ENCODE measurements at places on chromosomes 12 and 14.

GRCh38 chr14:32939254-32940065, 781 bp downstream of the NPAS3 start:
- DNase-seq: no peak

DNA sequence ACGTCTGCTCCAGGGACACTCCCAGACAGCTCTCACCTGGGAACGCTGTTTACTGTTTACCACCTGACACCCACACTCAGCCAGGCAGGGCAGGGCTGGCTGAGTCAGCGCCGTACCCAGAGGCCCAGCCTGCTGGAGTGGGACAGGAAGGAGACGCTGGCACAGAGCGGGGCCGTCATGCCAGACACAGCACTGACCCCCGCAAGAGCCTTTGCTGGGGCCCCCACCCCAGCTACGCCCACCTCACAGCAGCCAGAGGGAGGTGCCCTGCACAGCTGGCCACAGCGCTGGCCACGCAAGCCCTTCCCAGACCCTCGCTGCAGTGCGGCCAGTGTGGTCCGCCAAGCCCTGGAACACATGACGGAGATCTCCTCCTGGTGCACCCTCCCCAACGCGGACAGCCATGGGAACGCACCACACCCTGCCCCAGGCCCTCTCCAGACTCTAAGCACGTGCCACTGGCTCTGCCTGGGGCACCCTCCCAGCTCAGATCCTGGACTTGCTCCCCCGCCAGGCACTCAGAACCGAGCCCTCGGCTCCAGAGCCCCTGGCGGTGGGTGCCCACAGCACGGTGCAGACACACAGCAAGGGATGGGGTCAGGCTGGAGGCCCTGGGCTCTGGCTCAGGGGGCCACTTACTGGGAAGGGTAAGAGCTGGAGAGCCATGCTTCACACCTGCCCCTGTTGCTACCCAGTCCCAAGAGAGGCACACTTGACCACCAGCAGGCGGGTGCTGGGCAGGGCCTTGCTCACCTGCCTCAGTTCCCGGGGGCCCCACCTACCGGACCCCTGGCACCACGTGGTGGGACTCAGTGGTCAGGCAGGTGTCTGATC, 5.7 kb downstream of the AHNAK2 start:
- DNase-seq: no peak

GRCh38 chr14:91114079-91115065, 499 bp downstream of the DGLUCY start:
- peak; percentile 21 for DNase-seq

- no peak for DNase-seq
Observed at GRCh38 chr14:58353516-58354299, 42.0 kb upstream of the TOMM20L start.

DNA sequence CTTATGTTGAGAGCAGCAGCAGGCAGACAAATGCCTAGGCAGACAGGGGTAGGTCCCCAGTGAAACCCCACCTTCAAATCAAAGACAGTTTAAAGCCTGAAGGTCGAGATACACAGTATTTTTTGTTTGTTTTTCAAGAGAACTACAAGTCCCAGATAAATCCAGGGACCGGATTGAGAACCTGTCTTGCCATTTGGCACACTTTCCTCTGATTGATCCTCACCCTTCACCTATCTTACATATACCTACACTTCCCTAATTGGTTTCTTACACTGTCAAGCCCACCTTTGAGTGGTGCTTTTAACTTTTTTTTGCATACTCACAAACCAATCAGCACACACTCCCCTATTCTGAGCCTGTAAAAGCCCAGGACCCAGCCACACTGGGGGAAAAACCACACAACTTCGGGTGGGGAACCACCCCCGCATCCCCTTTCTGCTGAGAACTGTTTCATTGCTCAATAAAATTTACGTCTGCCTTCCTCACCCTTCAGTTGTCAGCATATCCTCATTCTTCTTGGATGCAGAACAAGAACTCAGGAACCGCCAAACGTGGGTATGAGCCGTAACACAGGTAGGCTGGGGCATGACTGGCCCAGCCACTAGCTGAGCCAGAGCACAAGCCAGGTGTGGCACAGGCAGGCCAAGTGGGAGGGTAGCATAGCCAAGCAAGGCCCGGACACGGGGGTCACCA, 11.1 kb downstream of the DICER1 start:
- DNase-seq: no peak

GRCh38 chr12:66699738-66700482, 21.0 kb upstream of the GRIP1 start:
- DNase-seq: no peak

- no peak for DNase-seq
Observed at GRCh38 chr14:29668201-29668600, 259.4 kb downstream of the PRKD1 start.

- no peak for DNase-seq
Observed at GRCh38 chr14:30798516-30798915, 75.8 kb upstream of the COCH start.

- no peak for DNase-seq
Observed at GRCh38 chr14:61106959-61107641, 126.1 kb downstream of the SLC38A6 start.

GRCh38 chr14:95662376-95663186, 23.6 kb upstream of the TCL1B start:
- DNase-seq: no peak

GRCh38 chr14:51933191-51933590, 56.2 kb upstream of the RTRAF start:
- DNase-seq: no peak

GRCh38 chr12:92551853-92552397, 150.9 kb upstream of the PLEKHG7 start:
- no peak for DNase-seq

- DNase-seq: no peak
Observed at GRCh38 chr14:58736606-58737005, 98.8 kb downstream of the DACT1 start.

GRCh38 chr14:66085665-66086064, 400.5 kb upstream of the CCDC196 start:
- no peak for DNase-seq

- DNase-seq: no peak
Observed at GRCh38 chr12:13811061-13811460, 170.3 kb downstream of the GRIN2B start.

- no peak for DNase-seq
Observed at GRCh38 chr14:62436261-62436660, 609.0 kb downstream of the KCNH5 start.

- no peak for DNase-seq
Observed at GRCh38 chr14:77598366-77599070, 17.9 kb downstream of the SPTLC2 start.

Measured in cerebellar nuclear complex (tissue), 1 donor.